ENCODE measurements at places on chromosomes 7 and 10. TPM values are rescaled to one million over a fixed set of nuclear protein-coding genes. Genes with fewer than 3 reads are reported as not detected.

DNA sequence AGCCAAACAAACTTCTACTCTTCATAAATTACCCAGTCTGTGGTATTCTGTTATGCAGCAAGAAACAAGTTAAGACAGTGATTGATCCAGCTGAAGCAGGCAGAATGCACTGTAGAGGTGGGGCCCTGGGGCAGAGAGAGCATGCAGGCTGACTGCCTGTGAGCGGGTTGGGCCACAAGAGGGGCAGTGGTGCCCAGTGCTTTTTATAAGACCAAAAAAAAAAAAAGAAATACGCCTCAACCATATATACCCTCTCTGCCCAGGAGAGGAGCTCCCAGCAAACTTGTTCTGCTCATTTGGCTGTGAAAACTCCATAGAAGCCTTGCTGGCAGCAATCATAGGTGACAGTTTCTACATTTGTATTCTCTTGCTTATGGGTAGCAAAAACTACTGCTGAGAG, 104.7 kb downstream of the SORBS1 start:
- DNase-seq = no peak

DNA sequence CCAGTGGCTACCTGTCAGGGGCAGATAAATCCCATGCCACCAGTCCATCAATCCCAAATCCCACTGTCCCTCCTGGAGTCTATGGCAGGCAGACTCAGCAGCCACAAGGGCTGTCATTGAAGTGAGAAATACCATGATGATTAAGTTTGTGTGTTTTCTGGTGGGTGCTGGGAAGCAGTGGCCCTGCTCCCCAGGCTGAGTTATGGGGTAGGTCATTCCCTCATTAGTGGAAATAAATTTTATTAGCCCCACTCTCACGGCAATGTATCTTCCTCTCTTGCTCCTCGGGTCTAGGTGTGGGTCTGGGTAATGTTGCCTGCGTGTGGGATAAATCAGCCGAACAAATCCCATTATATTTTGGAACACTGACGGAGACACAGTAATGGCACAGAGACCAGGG, 76.8 kb downstream of the PLXNA4 start:
- no peak for DNase-seq

- DNase-seq = no peak
These were observed 23.6 kb upstream of the ING3 start for GRCh38 chr7:120926943-120927346.

Gene GPR26
- not detected for total RNA-seq

DNA sequence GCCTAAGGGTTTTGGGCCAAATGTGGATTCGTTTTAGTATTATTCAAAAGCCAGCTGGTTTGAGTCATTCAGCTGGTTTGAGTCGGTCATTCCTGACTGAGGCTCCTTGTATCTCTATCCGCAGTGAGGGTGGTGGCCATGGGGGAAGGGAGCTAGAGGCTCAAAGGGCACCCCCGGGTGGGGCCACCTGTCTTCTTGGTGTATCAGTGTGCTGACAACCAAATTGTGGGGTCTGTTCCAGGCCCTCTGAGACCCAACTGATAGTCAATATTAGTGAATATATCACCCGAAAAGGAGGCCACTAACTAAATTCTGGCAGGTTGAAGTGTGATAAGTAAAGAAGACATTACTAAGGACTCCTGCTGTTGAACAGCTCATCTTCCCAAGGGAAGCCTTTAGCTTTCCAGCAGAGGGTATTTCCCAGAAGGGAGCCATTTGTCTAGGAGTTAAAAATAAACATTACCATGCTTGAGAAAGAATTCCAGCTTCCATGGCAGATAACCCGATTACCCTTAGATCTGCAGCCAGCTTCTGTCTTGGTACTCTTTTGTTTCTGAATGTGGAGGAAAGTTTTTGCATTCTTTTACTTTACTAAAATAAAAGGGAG, 29.9 kb upstream of the DDX50 start:
- no peak for DNase-seq

Gene CLEC5A
- not detected for total RNA-seq

DNA sequence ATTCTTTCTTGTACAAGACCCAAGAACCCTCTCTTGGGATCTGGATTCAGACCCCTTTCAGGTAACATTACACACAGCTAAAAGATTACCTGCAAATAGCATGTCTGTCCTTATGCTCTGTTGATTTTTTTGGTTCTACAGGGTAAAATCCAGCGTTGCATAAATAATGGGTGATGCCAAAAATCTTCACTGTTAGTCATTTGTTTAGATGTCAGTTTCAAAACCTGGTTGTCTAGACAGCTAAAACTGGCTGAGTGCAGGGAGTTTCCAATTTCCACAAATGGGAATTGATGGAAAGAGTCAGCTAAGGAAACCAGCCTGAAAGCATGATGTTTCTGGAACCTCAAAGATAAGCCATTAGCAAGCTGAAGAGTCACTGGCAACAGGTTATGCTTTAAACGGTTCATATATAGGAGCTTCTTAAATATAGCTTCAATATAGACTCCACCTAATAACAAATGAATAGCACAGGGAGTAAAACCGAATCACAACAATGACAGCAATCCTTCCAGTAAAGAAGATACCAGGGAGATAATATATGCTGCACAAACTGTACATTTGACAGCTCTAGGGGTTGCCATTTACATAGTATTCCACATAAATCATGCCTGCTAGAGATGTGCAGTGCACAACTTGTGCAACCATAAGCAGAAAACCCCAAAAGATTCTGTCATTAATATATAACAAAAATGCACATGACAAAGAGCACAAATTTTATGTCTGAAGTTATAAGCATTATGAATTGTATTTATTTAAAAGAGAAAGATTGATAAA, 20.4 kb downstream of the CCDC71L start:
- DNase-seq = no peak

Gene C10orf105
- 0.25 TPM for total RNA-seq

- DNase-seq = no peak
These were observed 918.1 kb upstream of the MBL2 start for GRCh38 chr10:53690524-53691240.

Gene EXOSC1
- 49.8 TPM for total RNA-seq

DNA sequence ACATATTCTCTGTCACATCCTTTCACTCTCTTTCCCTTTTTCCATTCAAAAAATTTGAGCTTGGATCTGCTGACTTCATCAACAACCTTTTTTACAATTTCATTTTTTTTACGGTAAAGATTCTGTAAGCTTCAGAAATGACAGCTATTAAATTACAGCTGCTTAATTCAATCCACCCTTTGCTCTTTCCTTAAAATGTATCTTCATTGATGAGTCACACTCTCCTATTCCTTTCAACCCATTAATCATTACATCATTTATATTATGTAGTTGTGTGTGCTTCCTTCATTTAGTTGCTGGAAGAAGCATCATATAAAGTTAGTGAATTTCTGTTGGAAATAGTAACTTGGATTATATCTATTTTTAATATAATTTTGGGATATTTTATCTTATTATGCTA, 67.1 kb upstream of the MAGI2 start:
- no peak for DNase-seq

GRCh38 chr10:72653383-72654096, 27.7 kb upstream of the MICU1 start:
- no peak for DNase-seq

Gene FHIP2A
- total RNA-seq = 39.2 TPM

Gene PKD1L1
- 0.48 TPM for total RNA-seq

GRCh38 chr10:61217851-61218565, 235.2 kb downstream of the TMEM26 start:
- DNase-seq = no peak

- DNase-seq = no peak
These were observed 133.8 kb downstream of the CNOT4 start for GRCh38 chr7:135375908-135376699.

DNA sequence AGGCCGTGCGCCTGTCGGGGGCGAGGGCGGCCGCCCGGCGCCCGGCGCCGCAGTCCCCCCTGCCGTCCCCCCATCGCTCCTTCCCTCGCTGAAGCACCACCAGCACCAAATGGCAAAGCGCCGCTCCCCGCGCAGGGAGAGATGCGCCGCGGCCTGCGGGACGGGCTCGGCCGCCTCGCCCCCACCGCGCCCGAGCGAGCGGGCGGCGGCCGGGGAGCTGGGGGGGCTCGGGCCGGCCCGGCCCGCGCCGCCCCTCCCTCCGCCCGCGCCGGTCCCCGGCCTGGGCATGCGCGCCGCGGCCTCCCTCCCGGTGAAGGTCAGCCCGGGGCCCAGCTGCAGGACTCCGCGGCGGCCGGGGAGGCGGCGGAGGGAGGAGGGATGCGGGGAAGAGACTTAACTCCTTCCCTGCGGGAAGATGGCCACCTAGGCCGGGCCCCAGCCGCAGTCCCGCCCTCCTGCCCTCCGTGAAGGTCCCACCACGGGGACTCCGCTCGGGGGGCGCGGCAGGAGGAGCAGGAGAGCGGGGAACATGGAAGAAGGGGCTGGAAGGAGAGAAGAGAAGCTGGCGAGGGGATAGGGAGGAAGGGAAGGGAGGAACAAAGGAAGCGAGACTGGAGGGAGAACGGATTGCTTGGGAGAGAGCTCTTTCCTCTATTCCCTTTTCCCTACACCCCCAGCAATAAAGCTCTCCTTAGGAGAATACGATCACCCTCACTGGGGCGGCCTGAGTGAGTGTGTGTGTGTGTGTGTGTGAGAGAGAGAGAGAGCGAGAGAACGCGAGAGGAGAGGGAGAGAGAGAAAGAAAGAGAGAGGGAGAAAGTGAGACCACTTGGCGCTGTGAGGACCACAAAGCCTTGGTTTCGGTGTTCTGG, 3.4 kb upstream of the SMARCD3 start:
- DNase-seq = no peak

Gene MPP7
- 4.3 TPM for total RNA-seq

DNA sequence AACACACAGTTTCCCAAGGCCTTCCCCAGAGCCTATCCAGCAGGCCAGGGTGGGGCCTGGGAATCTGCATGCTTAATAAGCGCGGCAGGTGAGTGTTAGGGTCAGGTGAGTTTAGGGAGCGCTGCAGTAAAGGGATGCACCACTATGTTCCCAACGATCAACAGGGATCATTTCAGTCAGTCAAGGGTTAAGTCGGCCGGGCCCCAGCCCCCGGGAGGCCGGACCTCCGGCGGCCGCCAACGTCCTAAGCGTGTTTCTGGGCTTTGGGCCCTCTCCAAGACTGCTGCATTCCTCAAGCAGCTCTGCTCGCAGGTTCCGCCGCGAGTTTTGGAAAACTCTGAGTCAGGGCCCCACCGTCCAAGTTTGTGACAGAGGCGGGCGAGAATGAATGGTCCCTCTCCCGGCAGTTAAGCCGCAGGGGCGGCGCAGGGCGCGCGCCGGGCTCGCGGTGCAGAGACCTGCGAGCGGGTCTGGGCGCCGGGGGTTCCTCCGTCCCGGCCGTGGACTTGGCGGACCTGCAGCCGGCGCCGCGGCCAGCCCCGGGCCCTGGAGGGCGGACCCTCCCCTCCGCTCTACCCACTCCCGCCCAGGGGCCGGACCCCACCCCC, 81.6 kb downstream of the ARHGAP22 start:
- no peak for DNase-seq

- peak; percentile 53 for DNase-seq
These were observed 197.6 kb upstream of the ZNF32 start for GRCh38 chr10:43846187-43846680.

- DNase-seq = no peak
These were observed 76.7 kb downstream of the EZH2 start for GRCh38 chr7:148807436-148807835.

DNA sequence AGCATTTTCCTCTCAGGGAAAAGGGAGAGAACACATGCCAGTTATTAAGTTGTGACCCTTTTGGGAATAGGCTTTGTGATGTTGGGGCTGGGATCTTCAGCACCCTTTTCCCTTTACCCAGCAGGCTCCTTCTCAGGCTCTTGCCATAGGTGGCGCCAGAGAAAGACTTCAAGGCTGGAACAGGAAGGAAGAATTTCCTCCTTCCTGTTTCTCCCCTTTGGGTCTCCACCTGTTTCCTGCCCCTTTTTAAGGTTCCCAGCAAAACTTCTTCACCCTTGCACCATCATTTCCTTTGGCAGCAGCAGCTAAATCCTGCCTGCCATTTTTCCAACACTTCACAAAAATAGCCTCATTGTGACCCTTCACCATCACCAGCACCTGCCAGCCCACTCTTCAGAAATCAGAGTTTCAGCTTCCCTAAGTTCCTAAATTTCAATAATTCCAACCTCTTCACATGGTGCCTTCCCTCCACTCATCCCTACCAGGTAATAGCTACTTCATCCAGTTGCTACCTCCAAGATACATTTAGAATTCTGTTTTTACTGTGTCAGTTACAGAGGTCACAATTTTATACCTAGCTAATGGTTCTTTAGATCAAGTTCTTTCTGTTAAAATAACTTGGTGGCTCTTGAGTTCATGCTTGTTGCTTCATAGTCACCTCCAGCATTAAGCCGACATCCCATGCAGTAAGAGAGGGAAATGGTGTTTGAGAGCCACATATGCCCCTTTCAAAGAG, 22.4 kb upstream of the FOXK1 start:
- no peak for DNase-seq

GRCh38 chr10:111885046-111885445, 298.5 kb downstream of the GPAM start:
- DNase-seq = no peak

Gene HGF
- total RNA-seq = not detected

DNA sequence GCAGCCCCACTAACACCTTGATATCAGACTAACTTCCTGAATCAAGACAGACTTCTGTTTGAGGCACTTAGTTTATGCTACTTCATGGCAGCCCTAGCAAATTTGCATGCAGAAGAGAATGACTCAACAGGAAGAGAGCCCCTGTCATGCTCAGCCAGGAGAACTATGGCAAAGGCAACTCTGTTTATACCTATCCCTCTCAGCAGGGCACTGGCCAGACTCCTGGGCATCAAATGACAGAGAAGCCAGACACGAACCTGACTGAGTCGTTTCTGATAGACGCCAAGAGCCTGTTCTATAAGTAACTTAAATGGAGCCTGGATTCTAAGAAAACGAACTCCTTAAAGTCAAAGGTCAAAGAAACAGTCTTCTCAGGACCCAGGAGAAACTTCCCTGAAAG, 50.9 kb upstream of the UNC5B start:
- no peak for DNase-seq

DNA sequence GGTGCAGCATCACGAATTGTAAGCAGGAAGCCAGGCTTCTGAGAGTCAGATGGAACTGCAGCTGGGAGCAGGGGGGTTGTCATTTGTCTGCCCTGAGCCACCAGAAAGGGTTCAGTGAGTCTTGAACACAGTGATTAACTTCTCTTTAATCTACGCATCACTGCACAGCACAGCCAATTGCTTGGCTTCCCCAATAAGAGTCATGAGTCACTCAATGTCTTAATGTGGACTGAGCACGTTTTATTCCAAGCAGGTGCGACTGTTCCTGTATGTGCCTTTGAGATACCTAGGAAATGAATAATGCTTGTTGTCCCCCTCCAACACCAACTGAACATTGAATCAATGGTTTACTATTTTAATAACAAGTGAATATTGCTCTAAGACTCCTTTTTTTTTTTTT, 26.0 kb upstream of the PLEKHA1 start:
- DNase-seq = no peak

GRCh38 chr7:104962781-104963180, 51.2 kb upstream of the KMT2E start:
- no peak for DNase-seq

Gene NME8
- total RNA-seq = not detected

GRCh38 chr10:124125305-124126116, 32.1 kb upstream of the CHST15 start:
- no peak for DNase-seq

Gene SPDYE1
- not detected for total RNA-seq

- no peak for DNase-seq
These were observed 603 bp upstream of the HECW1 start for GRCh38 chr7:43111630-43112458.

GRCh38 chr10:15169555-15170401, 1.3 kb upstream of the NMT2 start:
- peak; percentile 79 for DNase-seq

- DNase-seq = no peak
These were observed 11.3 kb downstream of the JAKMIP3 start for GRCh38 chr10:132077091-132077490.

Measured in activated CD4-positive, alpha-beta memory T cell treated with anti-CD3 and anti-CD28 coated beads, Interleukin-2, amount 10 ng/mL, durations not matched to agents 7 days and 5 days (primary cell).